ENCODE measurements at places on chromosomes 6 and 20. TPM values are rescaled to one million over a fixed set of nuclear protein-coding genes. Genes with fewer than 3 reads are reported as not detected.

SAPCD1 gene
- not detected for total RNA-seq

SYCP2L gene
- not detected for total RNA-seq

RPS6KA2 gene
- total RNA-seq: 26.9 TPM

- H3K4me3 ChIP-seq: no peak overlapping the region
- no peaks in the 10 kb centered on the region for H3K36me3 ChIP-seq
- H3K27ac ChIP-seq: no peak overlapping the region
These were observed 36.5 kb downstream of the LAMP5 start for GRCh38 chr20:9550871-9551270.

DNA sequence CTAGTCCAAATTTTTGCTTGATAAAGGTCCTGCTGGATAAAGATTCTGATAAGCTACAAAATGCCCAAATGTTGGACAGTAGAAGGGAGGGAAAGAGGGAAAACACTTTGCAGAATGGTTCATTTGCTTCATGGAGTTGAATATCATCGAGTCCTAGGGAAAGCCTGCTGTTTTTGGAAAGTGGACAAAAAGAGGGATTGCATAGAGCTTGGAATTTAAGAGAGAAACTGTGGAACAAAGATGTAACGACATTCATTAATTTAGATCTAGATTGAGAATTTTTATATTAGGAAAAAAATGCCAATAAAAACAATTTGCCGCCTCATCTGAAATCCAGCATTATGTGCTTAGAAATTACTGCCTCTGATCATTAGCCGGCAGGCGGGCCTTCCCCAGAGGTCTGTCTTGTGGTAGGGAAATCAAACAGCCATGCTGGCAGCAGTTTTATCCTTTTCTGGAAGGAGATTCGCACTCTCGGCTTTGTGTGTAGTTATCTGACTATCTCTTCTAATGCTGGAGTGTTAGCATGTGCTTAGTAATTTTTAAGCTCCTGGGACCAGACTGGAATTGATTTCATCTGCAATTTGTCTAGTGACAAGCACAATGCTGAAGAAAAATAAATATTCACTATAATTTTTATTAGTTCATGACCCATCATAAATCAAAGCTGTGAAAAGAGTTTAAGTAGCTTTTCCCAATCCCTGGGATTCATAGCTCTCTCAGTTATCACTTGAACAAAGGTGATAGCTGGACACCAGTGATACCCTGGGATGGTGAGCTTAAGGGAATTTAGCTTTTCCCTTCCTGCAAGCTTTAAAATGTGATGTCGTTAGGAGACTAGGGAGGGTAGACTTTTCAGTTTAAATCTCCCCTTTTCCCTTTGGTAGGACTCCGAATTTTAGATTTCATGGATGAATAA, 329.5 kb downstream of the PRL start:
- no peak for DNase-seq
- no peaks in the 10 kb centered on the region for H3K4me1 ChIP-seq
- no peak overlapping the region for H3K27ac ChIP-seq
- no peaks in the 10 kb centered on the region for H3K27me3 ChIP-seq
- H3K4me3 ChIP-seq: no peak overlapping the region

- H3K27ac ChIP-seq: peak overlapping the region; percentile 41
- peak; percentile 80 for DNase-seq
- H3K27me3 ChIP-seq: no peaks in the 10 kb centered on the region
These were observed 16.0 kb downstream of the DSE start for GRCh38 chr6:116386581-116387299.

- peaks cover 9% of the 10 kb centered on the region for H3K4me1 ChIP-seq
- peak; percentile 96 for DNase-seq
- peak overlapping the region; percentile 36 for H3K27ac ChIP-seq
- H3K36me3 ChIP-seq: peaks cover 6% of the 10 kb centered on the region
- no peak overlapping the region for H3K4me3 ChIP-seq
- H3K27me3 ChIP-seq: no peaks in the 10 kb centered on the region
These were observed 172.1 kb downstream of the MTFR2 start for GRCh38 chr6:136077834-136078576.

GRCh38 chr6:83948851-83949250, 84.7 kb upstream of the MRAP2 start:
- H3K36me3 ChIP-seq: no peaks in the 10 kb centered on the region
- no peaks in the 10 kb centered on the region for H3K27me3 ChIP-seq
- H3K4me1 ChIP-seq: no peaks in the 10 kb centered on the region
- no peak for DNase-seq
- H3K27ac ChIP-seq: no peak overlapping the region
- H3K4me3 ChIP-seq: no peak overlapping the region

- no peaks in the 10 kb centered on the region for H3K27me3 ChIP-seq
- H3K4me3 ChIP-seq: no peak overlapping the region
- H3K36me3 ChIP-seq: peaks cover 61% of the 10 kb centered on the region
- no peak for DNase-seq
These were observed 67.1 kb downstream of the TAF4 start for GRCh38 chr20:61998343-61999121.

DNA sequence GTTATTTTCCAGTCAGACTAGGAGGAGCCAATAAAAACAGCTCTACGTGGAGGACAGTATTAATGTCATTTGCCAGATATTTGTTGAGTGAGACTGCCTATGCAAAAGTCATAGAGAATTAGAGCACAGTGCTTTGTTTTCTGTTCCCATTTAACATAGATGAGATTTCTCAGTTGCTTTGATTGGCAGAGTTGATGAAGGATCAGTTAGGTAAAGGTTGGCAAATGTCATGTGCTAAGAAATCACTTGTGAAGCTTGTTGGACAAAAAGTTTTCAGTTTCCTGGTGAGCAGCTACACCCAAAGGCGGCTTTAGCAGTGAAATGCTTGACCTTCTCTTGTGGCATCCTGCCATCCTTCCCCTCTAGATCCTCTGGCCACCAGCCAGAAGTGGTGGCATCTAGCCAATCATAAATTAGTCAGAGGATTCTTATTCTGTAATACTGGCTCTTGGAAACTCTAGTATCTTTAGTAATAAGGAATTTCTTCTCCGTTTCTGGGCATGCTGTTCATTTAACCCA, 37.0 kb downstream of the BCKDHB start:
- peaks cover 3% of the 10 kb centered on the region for H3K4me1 ChIP-seq
- DNase-seq: peak; percentile 85
- no peak overlapping the region for H3K27ac ChIP-seq
- no peaks in the 10 kb centered on the region for H3K27me3 ChIP-seq

DNA sequence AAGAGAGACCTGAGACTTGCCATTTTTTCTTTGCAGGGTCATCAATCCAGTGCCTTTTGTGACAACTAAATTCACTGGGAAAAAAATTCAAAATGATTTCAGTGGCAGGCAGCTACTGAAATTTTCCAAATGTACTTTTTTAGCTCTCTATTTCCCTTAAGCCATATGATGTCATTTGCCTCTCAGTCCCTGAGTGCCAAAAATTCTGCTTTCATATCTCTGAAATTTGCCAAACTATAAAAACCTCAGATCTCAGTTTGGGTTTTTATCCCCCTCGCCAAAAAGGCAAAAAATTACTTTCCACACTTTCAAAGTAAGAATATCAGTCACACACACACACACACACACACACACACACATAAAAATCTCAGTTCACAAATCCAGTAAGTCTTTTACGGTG, 651.3 kb upstream of the ARID1B start:
- H3K4me3 ChIP-seq: no peak overlapping the region
- no peak for DNase-seq
- H3K36me3 ChIP-seq: no peaks in the 10 kb centered on the region
- peaks cover 2% of the 10 kb centered on the region for H3K27me3 ChIP-seq
- no peaks in the 10 kb centered on the region for H3K4me1 ChIP-seq
- H3K27ac ChIP-seq: no peak overlapping the region

GRCh38 chr6:11853678-11854407, 75.2 kb upstream of the ADTRP start:
- H3K36me3 ChIP-seq: no peaks in the 10 kb centered on the region
- no peak overlapping the region for H3K27ac ChIP-seq
- no peaks in the 10 kb centered on the region for H3K27me3 ChIP-seq
- H3K4me1 ChIP-seq: peaks cover 16% of the 10 kb centered on the region
- DNase-seq: peak; percentile 42

DNA sequence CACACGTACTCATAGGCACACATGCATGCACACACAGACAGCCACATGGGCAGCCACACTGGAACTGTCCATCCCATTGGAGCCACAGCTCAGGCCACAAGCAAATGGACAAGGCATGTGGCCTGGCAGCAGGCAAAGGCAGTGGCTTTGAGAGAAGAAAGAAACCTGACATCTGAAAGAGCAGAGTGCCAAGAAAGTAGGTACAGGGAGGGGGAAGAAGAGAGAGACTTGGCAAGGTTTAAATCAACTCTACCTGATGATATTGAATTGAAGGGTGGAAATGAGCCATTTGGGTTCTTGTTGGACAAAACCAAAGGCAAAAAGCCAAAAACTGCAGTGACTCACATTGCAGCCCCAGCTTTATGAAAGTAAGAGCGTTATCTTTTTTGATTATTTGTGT, 142.7 kb downstream of the PCSK2 start:
- no peaks in the 10 kb centered on the region for H3K4me1 ChIP-seq
- no peaks in the 10 kb centered on the region for H3K27me3 ChIP-seq
- H3K27ac ChIP-seq: no peak overlapping the region
- no peak overlapping the region for H3K4me3 ChIP-seq

- DNase-seq: peak; percentile 68
- peaks cover 31% of the 10 kb centered on the region for H3K4me1 ChIP-seq
- H3K27me3 ChIP-seq: no peaks in the 10 kb centered on the region
These were observed 12.1 kb upstream of the MRPS18A start for GRCh38 chr6:43699564-43700186.

GRCh38 chr6:22471746-22472145, 97.6 kb upstream of the HDGFL1 start:
- no peaks in the 10 kb centered on the region for H3K36me3 ChIP-seq
- H3K27ac ChIP-seq: no peak overlapping the region
- no peak for DNase-seq
- H3K27me3 ChIP-seq: no peaks in the 10 kb centered on the region
- H3K4me1 ChIP-seq: peaks cover 4% of the 10 kb centered on the region

- no peak overlapping the region for H3K27ac ChIP-seq
- DNase-seq: no peak
- no peaks in the 10 kb centered on the region for H3K36me3 ChIP-seq
- no peaks in the 10 kb centered on the region for H3K27me3 ChIP-seq
- H3K4me1 ChIP-seq: peaks cover 12% of the 10 kb centered on the region
These were observed 2.3 kb upstream of the SERPINB6 start for GRCh38 chr6:2973676-2974075.

GRCh38 chr6:46042355-46042999, 26.8 kb upstream of the CLIC5 start:
- H3K4me3 ChIP-seq: no peak overlapping the region
- H3K27me3 ChIP-seq: no peaks in the 10 kb centered on the region
- H3K36me3 ChIP-seq: no peaks in the 10 kb centered on the region

DNA sequence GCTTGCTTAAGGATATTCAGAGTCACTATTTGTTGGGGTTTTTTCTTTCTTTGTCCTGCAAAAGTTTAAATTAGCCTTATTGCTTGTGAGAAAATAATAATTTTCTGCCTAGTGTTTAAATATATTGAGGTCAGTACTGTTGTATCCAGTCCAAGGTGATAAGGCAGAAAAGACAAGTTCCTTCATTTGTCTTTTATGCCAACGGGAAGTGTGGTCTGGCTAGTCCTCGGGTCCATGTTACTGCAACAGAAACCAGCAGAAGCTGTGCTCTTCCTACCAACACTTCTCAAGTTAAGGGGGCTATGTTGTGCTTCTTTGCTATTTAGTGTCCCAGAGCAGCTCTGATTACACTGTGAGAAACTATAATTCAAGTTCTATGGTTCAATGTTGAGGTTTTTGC, 301.1 kb downstream of the TBC1D7 start:
- no peaks in the 10 kb centered on the region for H3K36me3 ChIP-seq
- no peak overlapping the region for H3K4me3 ChIP-seq
- H3K27me3 ChIP-seq: no peaks in the 10 kb centered on the region
- no peak for DNase-seq

GRCh38 chr20:25042531-25043498, 15.1 kb downstream of the ACSS1 start:
- H3K4me3 ChIP-seq: no peak overlapping the region
- no peak for DNase-seq
- no peaks in the 10 kb centered on the region for H3K36me3 ChIP-seq
- peaks cover 7% of the 10 kb centered on the region for H3K4me1 ChIP-seq
- no peak overlapping the region for H3K27ac ChIP-seq

- no peak overlapping the region for H3K4me3 ChIP-seq
- peaks cover 6% of the 10 kb centered on the region for H3K4me1 ChIP-seq
- no peak overlapping the region for H3K27ac ChIP-seq
- no peaks in the 10 kb centered on the region for H3K27me3 ChIP-seq
- peak; percentile 25 for DNase-seq
- H3K36me3 ChIP-seq: no peaks in the 10 kb centered on the region
These were observed 28.2 kb downstream of the TBC1D32 start for GRCh38 chr6:121305957-121306607.

GRCh38 chr20:57818418-57819181, 108.8 kb upstream of the PMEPA1 start:
- H3K27ac ChIP-seq: no peak overlapping the region
- no peaks in the 10 kb centered on the region for H3K36me3 ChIP-seq
- no peaks in the 10 kb centered on the region for H3K4me1 ChIP-seq
- no peak for DNase-seq
- H3K27me3 ChIP-seq: peaks cover 6% of the 10 kb centered on the region

DNA sequence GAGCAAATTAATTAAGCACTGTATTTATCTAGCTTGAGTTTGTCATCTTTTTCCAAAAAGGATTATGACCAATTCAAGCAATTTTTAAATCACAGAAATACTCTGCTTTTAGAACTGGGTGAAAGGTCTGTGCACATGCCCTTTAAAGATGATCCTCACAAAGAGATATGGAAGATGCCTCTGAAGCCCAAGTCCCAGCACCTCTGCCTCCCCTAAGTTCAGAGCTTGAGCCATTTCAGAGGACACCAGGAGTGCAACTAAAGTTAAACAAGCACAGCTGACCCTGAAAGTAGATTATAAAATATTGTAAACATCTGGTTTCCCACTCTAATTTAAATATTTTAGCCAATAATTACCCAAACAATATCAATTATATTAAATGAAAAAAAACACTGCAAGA, 139.5 kb upstream of the BEND6 start:
- no peaks in the 10 kb centered on the region for H3K36me3 ChIP-seq
- H3K27me3 ChIP-seq: no peaks in the 10 kb centered on the region
- H3K4me3 ChIP-seq: no peak overlapping the region
- no peak for DNase-seq

DNA sequence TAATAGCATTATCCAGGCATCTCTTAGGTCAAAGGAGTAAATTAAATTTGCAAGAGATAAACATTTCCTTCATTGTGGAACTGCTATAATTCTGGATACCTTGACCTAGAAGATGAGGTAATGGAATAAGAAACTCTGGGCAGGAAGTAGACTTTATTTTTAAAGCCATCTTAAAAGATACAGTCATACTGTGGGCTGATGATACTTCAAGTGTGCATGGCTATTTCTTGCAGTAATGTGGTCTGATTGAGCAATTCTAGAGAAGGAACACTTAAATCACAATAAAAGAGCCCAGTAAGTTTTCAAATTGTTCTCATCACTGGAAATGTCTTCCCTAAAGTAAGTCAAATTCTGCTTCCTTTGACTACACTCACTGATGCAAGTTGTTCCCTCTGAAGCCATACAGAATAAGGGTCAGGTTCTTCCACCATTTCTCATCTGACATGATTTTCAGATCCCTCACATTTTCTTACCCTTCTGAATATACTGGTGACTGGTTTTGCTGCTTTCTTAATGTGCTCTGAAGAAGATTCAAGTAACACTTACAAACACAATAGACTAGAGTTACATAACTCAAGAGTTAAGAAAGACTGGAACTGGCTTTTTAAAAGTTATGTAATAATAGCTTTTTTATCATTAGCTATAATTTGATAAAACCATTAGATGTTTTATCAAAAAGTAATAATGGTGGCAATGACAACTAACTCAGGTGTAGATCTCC, 62.6 kb upstream of the TMEM244 start:
- H3K4me3 ChIP-seq: no peak overlapping the region
- H3K36me3 ChIP-seq: no peaks in the 10 kb centered on the region
- H3K27ac ChIP-seq: no peak overlapping the region
